ENCODE measurements at places on chromosomes 2 and 18.

DNA sequence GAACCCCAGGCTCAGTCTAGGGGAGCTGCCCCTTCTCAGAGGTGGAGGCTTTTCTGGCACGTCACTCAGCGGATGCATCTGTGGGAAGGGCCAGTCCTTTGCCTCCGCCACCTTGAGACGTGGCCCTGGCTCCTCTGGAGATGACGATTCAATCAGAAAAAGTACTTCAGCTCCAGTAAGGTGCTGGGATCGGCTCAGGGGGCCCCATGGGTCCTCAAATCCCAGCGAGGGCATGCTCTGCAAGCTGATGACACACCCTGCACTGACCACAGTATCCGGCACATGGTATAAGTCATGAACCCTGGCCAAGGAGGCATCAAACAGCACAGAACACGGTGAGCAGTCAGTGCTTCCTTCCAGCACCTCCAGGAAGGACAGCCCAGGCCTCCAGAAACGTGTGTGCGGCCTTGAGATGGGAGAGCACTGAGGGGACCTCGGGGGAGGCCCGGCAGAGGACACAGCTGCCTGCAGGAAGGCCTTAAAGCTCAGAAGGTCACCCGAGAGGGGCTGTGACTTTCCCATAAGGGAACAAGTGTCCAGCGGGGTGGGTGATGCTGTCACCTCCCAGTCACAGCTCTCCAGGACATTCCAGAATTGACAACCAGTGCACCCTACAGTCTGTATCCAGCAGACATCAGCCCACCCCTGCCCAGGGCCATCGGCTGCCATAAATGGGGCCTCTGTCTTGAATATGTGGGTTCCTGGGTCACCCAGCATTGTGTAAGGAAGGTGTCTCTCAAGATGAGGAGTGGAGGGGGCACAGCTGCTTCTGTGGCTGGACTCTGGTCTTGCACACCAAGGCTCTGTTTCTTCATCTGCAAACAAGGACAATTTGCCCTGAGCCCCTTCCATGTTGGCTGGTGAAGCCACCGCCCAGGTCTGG lies 205.8 kb downstream of the NDUFA10 start:
- no peak for DNase-seq

GRCh38 chr2:12560618-12561017 lies 156.1 kb upstream of the TRIB2 start:
- no peak for DNase-seq

DNA sequence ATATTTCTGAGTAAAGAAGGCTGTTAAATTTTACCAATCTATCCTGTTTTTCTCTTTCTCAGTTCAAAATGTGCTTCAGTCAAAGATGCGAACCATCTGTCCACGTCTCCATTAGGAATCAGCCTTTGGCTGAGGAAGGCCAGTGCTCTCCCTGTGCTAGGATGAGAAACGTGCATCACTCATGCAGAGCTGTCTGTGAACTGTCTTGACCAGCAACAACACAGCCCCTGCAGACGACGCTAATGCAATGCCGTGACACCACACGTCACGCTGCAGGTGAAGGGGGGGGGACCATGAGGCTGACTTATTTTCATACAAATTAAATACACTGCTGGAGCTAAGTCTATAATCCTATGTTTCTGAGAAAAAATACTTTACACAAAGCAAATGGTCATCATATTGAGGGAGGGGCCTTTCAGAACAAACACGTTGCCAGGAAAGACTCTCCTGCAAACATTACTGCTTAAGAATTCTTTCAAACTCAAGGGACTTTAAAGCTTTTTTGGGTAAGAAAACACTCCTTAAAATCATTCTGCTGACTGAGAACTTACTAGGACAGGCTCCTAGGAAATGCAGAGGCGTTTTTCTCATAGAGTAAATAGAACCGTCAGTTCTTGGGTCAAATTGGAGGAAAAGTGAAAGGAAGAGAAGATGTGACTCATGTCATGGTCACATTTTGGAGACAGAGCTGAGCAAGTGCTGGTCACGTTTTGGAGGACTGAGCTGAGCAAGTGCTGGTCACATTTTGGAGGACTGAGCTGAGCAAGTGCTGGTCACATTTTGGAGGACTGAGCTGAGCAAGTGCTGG lies 97.0 kb downstream of the MBP start:
- DNase-seq, result no peak

DNA sequence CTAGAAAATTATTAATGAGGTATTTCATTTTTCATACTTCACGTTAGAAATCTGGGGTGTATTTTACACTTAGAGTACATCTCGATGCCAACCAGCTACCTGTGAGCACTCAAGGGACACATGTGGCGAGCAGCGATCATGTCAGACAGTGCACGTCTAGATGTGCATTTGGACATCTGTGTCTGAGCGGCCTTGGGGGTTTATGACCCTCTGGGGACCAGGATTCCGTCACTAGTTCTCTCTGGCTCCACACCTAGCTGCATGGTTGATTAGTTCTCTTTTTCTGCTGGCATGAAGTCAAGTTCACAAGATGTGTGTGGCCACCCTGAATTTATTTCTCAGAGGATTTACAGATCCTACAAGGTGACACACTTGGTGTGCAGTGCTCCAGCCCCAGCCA lies 192.2 kb downstream of the TSN start:
- DNase-seq, result no peak

- no peak for DNase-seq
Measured at GRCh38 chr18:708096-708495, 4.3 kb downstream of the ENOSF1 start.

DNA sequence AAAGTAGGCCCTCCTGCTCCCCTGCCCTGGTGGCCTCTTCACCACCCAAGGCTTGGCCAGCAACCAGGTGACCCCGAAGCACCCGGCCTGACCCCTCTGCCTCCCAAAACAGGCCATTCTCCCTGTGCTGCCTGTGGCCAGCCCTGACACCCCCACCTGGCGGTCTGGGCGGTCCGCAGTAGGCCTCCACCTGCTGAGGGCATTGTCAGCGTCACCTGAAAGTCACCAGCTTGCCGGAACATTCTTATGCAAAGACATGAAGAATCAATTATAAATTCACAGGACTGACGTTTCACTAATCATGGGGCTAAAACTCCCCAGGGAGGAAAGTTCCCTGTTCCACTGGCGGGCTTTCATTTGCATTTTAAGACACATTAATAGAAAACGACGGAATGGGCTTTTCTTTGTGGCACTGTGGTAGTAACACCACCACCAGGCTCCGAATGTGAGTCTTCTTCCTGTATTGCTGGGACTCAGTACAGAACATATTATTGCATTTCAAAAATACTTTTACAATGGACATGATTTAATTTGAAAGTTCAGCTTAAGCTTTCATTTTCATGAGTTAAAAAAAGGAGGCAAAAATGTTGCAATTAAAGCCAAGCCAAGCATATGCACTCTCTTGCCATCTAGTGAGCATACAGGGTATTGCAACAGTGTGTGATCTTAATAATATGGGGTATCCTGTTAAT lies 57.4 kb downstream of the ADI1 start:
- DNase-seq, result no peak

DNA sequence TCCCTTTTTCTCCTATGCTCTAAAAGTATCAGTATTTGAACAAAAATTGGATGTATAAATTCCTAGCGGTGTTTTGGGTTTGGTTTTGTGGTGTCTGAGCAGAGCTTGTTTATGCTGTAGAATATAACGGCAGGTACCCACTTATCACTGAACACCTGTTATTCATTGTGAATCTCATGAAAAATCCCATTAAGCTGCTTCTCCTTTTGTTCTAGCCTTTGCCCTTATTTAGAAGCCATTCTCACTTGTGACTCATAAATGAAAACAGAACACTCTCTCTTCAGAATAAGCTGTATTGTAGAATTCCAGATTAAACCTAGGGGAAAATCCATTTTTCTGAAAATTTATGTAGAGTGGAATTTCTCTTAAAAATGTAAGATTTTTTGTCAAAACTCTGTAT lies 104.0 kb downstream of the PRPF40A start:
- DNase-seq, result no peak

- DNase-seq, result no peak
Measured at GRCh38 chr18:67362906-67363305, 153.6 kb downstream of the DSEL start.

Data from NCI-H2107 (cell line).